ENCODE measurements at places on chromosomes 3 and 15. TPM values are rescaled to one million over a fixed set of nuclear protein-coding genes. Genes with fewer than 3 reads are reported as not detected.

- peak; percentile 64 for DNase-seq
These were observed 24.3 kb downstream of the MTHFS start for GRCh38 chr15:79872358-79873017.

- no peak for DNase-seq
These were observed 1462.8 kb upstream of the GBE1 start for GRCh38 chr3:83224101-83224868.

GRCh38 chr3:183265834-183266417 lies 12.9 kb downstream of the B3GNT5 start:
- peak; percentile 68 for DNase-seq

DNA sequence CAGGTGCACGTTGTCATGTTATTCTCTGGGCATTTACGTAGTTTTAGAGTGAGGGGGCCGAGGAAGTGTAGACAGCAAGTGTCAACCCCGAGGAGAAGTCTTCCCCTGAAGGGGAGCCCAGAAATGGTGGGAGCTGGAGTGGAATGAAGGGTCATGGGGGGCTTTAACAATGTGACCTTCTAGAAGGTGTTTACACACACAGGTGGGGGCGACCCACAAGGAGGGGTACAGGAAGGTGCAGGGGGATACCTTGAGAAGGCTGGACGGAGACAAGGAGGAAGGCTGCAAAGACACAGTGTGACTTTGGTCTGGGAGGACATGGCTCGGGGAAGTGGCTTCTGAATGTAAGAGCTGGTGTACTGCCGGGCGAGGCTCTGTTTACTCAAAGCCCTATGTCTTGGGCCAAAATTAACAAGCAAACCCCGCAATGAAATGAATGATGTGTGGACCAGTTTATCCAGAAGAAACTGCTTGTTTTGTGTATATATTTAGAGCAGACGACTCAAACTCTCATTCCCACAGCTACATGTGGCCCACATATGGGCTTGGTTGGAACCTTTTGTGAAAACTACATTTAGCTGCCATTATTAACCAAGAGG lies 18.7 kb downstream of the TRPM1 start:
- DNase-seq: no peak

DNA sequence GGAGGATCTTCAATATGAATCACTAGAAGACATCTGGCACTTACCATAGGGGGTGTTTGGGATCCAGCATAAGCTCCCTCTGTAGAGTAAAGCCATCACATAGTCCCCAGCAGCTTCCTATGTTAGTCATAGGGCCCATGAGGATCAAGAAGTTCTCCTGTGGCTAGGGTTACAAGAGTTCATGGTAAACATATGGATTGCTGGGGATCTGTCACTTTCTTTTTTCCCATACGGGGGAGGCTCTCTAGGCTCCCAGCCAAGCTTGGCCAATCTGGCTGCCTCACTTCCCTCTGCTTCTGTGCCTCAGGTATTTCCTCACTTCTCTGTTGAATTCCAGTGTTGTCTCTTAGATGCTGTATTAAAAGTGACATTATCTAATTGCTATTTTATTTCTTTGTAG lies 597.9 kb downstream of the PDCD6IP start:
- no peak for DNase-seq

DNA sequence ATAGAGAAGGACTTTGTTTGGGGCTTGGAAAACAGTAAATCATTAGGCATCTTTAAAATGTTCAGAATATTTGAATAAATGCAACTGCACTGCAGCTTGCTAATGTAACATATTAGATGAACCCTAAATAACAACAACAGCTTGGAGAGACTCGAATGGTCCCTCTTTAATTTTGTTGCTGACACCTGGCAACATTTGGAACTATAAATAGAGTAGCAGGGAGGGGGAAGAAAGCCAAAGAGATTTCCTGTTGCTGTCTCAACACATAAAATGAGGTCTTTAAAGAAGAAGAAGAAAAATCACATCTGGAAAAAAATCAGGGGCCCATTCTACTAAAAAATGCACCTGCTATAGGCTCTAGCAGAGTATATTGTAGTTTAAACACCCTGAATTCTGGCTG lies 49.9 kb upstream of the DPPA4 start:
- no peak for DNase-seq

DNA sequence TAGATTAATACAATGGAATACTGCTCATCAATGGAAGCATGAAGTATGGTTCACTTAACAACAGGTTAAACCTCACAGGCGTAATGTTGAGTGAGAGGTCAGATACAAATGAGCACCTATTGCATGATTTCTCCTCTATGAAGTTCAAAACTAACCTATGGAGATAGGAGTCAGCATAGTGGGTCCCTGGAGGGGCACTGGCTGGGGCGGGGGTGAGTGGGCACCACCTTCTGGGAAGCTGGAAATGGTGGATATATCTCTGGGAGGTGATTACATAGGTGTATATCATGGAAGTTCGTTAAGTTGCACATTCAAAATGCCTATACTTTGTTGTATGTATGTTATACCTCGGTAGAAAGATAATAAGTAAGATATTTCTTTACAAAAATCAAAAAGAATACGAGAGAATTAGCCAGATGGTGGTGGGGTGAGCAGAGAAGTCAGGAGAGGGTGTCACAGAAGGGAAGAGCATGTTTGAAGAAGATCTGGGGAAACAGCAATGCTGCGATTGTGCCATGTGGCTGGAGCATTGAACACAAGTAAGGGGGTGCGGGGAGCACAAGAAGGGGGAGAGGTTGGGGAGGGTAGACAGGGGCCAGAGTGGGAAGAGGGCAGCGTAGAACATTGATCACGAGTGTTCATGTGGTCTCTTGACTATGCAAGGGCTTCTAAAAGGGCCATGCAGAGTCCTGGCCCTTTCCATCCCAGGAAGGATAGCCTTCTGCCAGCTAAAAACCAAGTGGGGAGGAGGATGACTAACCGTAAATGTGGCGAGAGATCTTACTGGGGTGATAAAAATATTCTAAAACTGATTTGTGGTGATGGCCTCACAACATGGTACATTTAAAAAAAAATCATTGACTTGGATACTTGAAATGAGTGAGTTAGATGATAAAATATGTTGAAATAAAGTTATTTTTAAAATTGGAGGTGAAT lies 30.2 kb downstream of the ITGA11 start:
- no peak for DNase-seq

GRCh38 chr3:144402430-144402829 lies 430.8 kb downstream of the DIPK2A start:
- no peak for DNase-seq

GRCh38 chr15:34813446-34814190 lies 18.3 kb upstream of the ACTC1 start:
- no peak for DNase-seq

GRCh38 chr3:51275111-51275805 lies 109.8 kb upstream of the MANF start:
- no peak for DNase-seq

- no peak for DNase-seq
These were observed 116.9 kb downstream of the TP63 start for GRCh38 chr3:189748046-189748445.

MUC4 gene
- total RNA-seq: 3.6 TPM

PDCD10 gene
- total RNA-seq: 117 TPM

LMAN1L gene
- total RNA-seq: 1.1 TPM

KY gene
- total RNA-seq: not detected

SEC61A1 gene
- total RNA-seq: 394 TPM

Data from Calu3 (cell line).